NCI-H1417 (cell line): ENCODE measurements at places on chromosomes 6 and 20.
A peak's percentile ranks its signal among the peaks of the same experiment; 100 is the strongest.

GRCh38 chr6:19289457-19289856 is 547.7 kb upstream of the ID4 start:
- peak; percentile 7 for DNase-seq

DNA sequence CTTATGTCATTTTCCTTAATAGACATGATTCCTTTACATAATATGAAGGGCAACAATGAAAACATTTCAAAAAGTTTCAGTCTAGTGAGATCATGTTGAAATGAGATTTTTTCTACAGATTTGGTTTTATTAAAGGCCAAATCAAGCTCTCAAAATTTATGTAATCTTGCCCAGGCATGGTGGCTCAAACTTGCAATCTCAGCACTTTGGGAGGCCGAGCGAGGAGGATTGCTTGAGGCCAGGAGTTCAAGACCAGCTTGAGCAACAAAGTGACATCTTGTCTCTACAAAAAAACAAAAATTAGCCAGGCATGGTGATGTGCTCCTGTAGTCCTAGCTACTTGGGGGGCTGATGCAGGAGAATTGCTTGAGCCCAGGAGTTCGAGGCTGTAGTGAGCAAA is 50.8 kb downstream of the LRP11 start:
- no peak for DNase-seq

DNA sequence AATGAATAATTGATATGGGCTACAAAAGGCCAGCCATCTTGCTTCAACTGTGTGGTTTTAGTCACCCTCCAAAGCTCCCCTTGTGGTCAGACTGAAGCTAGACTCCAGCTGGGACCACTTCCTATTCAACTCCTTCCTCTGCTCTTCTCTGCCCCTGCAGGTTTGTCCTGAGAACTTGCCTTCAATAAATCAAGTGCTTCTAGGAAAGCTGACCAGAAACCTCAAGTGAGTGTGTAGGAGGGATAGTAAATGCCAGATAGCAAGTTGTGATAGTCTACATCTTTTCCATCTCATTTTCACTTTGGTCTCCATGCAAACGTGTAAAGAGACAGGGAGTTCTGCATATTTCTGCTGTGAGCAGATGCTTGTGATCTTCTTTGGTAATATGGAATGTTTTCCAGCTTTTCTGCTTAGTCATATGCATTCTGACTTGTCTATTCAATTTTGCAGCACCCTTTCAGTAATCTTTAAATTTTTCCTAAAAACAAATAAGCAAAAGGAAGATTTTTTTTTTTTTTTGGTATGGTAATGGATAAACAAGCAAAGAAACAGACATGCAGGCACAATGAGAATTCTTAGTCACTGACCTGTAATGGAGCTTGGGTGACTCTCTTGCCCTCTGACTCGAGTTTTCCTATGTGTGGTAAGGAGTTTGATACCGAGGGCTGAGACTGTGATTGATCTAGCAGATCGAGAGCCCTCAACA is 201.3 kb upstream of the BTBD3 start:
- DNase-seq, result no peak

DNA sequence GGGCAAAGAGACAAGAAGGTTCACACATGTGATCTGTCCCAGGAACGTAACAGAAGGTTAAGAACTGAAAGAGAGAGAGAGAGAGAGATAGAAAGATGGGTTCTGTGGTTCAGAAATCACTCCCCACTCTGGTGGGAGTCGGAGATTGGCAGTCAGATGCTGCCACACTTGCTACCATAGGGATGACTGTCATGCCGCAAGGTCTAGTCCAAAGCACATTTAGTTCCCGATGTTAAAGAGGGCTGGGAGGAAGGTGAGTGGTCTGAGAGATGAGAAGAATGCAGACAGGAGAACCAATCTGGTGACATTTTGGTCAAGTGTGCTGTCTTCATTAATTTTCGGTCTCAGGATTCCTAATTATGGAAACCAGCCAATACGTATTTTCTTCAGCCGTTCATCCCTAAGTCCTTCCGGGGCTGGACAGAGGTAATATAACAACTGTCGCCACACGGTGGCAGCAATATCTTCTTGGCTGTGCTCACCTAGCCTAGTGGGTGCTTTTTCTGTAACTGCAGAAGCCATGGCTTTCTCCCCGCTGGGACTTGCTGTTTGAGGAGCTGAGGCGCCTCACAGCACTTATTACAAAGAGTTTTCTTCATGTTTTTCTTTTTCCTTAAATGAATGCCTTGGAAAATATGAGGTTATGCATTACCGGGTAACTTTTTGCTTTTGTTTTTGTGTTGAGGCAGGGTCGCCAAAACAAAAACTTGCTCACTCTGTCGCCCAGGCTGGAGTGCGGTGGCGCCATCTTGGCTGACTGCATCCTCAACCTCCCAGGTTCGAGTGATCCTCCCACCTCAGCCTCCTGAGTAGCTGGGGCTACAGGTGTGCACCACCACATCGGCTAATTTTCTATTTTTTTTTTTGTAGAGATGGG is 46.0 kb downstream of the SLC35D3 start:
- peak; percentile 57 for DNase-seq

DNA sequence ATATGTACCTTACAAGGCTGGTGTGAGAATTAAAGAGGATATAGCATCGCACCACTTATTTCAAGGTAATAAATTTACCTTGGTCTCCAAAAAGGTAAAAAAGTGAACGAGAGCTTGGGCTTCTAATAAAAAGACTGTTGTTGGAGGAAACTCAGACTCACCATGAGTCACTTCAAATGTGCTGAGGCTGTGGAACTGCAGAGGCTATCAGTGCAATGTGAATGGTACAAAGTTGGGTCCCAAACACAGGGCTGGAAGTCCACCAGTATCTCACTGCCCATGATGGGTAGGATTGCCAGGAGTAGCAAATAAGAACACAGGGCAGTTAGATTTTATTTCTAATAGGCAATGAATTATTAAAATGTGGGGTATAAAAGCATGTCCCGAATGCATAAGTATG is 200.6 kb downstream of the MAFB start:
- no peak for DNase-seq

- no peak for DNase-seq
Measured at GRCh38 chr6:119736296-119737021, 386.9 kb upstream of the MAN1A1 start.

DNA sequence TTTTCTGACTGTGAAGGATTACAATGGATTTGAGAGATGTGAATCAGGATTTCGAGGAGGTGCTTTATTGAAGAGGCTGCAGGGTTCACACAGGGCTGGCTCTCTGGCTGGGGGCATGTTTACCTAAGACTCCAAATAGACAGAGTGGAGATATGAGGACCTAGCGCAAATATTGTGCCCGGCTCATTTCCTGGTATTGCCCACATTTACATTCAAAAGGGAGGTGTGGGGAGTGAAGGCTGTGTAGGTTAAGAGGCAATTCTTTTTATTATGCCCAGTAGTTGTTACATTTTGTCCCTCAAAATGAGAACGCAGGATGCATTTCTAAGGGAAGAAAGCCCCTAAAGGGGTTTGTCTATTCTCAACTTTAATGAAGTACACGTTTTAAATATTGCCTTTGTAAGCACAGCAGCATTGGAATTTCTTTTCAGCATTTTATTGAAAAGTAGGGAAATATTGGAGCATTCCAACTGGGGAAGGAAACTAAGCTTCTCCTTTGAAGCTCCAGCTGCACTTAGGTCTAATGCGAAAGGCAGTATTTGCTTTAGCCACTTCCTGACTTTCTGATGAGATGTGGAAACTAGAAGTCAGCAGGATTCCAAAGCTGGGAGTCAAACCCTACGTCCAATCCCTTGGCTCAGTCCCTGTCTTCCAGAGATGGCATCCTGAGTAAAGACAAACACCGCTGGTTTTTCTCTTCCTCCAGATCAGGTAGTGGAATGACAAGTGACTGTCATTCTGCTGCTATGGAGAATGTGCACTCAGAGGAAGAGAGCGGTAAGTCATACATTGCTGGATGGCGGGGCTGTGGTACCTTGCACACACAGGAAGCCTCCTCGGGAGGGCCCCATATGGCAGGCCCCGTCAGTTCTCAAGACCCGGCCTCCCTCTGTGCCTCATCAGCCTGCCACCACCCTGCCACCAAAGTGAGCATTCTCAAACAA is 70.7 kb downstream of the MYB start:
- peak; percentile 68 for DNase-seq

DNA sequence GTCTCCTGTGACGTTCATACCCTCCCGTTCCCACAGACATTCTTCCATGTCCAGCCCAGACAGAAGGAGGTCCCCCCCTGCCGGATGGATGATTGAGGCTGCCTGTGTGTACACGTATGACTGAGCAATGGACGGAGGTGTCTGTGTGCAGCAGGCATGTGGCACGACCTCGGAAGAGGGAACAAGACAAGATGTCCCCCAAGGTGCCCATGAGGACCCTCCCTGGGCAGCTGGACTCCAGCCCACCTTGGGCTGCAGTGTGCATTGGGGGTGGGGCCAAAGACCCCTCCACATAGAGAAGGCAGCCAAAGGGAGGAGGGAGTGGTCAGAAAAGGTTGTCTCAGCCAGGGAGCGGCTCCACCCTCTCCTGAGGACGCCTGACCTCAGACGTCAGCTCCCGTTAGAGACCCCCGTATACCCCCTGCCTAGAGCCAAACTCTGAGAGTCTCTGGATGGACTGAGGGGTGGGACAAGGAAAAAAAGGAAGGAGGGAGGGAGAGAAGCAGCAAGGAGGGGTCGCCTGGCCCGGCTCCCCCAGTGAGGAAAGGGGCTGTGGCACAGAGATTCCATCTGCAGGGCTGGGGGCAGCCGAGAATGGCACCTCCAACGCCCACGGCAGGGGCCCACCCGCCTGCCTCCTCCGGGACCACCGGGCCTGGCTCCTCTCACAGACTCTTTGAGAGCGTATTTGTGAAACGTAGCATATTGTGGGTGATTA is 92.9 kb upstream of the BHLHE23 start:
- no peak for DNase-seq
